ENCODE measurements at places on chromosomes 12 and 14.
A peak's percentile ranks its signal among the peaks of the same experiment; 100 is the strongest.

GRCh38 chr12:121579190-121579791, 1.5 kb downstream of the KDM2B start:
- DNase-seq, result peak; percentile 6

GRCh38 chr14:50541159-50541567, 8.8 kb upstream of the MAP4K5 start:
- no peak for DNase-seq

- no peak for DNase-seq
Observed at GRCh38 chr14:105313381-105314286, 914 bp upstream of the PACS2 start.

GRCh38 chr12:65996146-65996545, 134.4 kb downstream of the LLPH start:
- DNase-seq, result no peak

GRCh38 chr12:6183689-6184428, 16.3 kb upstream of the CD9 start:
- no peak for DNase-seq

- no peak for DNase-seq
Observed at GRCh38 chr12:64665514-64665913, 55.2 kb downstream of the RASSF3 start.

DNA sequence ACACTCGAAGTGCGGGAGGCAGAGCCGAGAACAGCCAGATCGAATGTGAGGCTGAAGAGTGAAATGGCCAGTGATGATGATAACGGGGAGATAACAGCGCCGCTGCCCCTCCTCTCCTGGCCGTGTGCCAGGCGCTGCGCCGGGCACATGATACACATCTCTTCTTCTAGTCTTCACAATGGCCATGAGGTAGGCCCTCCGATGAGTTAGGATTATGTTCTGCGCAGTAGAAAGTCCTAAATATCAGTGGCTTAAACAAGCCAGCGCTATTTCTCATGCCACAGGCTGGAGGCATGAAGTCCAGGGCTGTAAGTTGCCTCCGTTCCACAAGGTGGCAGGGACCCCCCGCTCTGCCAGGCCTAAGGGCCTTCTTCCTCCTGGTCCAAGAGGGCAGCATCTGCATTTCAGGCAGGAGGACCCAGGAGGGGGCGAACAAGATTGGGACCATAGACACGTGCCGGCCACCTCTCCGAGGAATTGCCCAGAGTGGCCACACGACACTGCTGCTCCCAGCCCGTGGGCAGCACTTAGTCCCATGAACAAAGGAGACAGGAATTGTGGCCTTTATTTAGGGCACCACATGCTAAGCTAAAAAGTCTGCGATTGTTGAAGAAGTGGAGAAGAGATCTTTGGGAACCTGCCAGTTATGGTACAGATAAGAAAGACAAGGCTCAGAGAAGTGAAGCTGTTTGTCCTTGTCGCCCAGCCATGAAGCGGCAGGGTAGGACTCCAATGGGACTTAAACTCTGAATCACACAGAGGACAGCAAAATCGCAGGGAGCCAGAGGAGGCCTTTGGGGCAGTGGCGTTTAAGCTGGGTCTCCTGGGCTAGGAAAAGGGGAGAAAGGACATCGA, 10.9 kb upstream of the HVCN1 start:
- DNase-seq, result no peak
